ENCODE measurements at places on chromosomes 7 and 10.

- H3K4me3 ChIP-seq, result no peak overlapping the region
- no peak overlapping the region for H3K27ac ChIP-seq
- no peak for DNase-seq
- no peaks in the 10 kb centered on the region for H3K27me3 ChIP-seq
- peaks cover 3% of the 10 kb centered on the region for H3K4me1 ChIP-seq
- H3K36me3 ChIP-seq, result no peaks in the 10 kb centered on the region
Observed at GRCh38 chr10:74223755-74224529, 72.9 kb downstream of the ADK start.

- no peak for DNase-seq
- no peak overlapping the region for H3K4me3 ChIP-seq
- H3K36me3 ChIP-seq, result no peaks in the 10 kb centered on the region
- no peaks in the 10 kb centered on the region for H3K4me1 ChIP-seq
- no peak overlapping the region for H3K27ac ChIP-seq
- H3K27me3 ChIP-seq, result no peaks in the 10 kb centered on the region
Observed at GRCh38 chr10:77649333-77650331, 12.0 kb upstream of the KCNMA1 start.

DNA sequence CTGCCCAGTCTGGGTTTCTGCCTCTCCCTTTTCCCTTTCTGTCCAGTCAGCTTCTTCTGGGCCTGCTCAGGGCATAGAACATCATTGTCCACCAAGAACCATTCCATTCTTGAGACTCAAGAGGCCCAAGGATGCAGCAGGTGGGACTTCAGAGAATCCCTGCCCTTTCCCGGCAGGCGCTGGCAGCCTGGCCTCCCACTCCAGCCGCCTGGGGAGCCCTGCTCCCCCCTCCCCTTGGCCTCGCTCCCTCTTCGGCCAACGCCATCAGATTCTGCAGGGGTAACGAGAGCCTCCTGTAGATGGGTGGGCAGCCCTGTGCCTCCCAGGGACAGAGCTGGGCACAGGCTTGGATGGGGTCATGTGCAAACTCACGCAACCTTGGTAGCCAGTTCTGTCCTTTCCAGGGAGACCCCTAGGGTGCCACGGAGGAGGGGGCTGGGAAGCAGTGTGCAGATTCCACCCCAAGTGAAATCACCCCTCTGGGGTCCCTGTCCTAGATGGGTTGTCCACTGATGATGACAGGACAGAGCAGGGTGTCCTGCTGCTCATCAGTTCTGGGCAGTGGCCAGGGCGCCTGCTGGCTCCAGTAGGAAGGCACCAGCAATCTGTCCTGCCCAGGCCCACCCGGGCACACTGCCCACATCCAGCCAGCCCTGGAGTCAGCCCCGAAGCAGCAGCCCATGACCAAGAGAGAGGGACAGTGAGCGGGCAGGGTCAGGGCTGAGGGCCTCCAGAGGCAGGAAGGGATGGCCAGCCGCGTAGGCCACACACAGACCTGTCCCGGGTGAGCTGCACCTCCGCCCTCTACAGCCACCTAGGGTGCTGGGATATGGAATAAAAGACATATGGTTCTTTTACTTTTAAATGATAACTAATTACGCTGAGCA, 47.7 kb downstream of the RASGEF1A start:
- no peak overlapping the region for H3K4me3 ChIP-seq
- no peaks in the 10 kb centered on the region for H3K4me1 ChIP-seq
- DNase-seq, result no peak
- H3K27ac ChIP-seq, result no peak overlapping the region

- no peaks in the 10 kb centered on the region for H3K27me3 ChIP-seq
- H3K4me3 ChIP-seq, result no peak overlapping the region
- H3K4me1 ChIP-seq, result no peaks in the 10 kb centered on the region
- H3K36me3 ChIP-seq, result no peaks in the 10 kb centered on the region
- DNase-seq, result no peak
- H3K27ac ChIP-seq, result no peak overlapping the region
Observed at GRCh38 chr7:107286751-107287621, 118.2 kb downstream of the HBP1 start.

DNA sequence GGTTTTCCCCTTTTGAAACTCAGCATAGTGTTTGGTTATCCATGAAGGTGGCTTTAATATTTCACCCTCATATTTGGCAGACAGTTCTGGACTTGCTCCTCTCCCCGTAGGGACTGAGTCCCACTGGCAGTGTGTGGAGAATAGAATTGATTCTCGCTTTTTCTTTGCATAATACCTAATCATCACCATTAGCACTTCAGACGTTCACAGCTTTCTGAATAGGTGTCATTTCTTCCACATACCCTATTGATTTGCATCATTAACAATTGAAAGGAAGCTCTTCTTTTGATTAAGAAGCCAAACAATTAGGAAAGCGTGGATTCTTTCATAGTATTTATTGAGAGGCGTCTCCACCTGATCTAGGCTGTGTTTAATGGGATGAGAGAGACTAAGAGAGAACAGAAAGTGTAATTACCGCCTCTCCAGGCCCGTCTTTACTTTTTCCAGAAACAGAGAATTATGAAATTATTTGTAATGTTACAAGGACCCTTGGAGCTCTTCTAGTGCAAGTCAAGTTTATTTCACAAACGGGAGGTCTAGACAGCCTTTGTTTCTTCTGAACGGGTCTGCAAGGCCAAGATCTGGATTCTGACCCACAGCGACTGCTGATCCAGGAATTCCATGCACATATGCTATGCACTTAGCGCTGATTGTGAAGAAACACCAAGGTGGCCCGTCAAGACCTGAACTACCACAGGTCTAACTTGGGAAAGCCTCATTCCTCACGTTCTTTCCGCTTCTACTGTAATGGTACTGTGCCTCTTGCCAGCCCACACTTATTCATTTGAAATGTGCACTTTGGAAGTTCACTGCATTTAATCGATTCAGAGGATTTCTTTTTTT, 249.9 kb upstream of the C7orf33 start:
- no peaks in the 10 kb centered on the region for H3K36me3 ChIP-seq
- H3K4me1 ChIP-seq, result peaks cover 13% of the 10 kb centered on the region
- no peak overlapping the region for H3K4me3 ChIP-seq
- no peak overlapping the region for H3K27ac ChIP-seq
- no peak for DNase-seq
- H3K27me3 ChIP-seq, result no peaks in the 10 kb centered on the region

DNA sequence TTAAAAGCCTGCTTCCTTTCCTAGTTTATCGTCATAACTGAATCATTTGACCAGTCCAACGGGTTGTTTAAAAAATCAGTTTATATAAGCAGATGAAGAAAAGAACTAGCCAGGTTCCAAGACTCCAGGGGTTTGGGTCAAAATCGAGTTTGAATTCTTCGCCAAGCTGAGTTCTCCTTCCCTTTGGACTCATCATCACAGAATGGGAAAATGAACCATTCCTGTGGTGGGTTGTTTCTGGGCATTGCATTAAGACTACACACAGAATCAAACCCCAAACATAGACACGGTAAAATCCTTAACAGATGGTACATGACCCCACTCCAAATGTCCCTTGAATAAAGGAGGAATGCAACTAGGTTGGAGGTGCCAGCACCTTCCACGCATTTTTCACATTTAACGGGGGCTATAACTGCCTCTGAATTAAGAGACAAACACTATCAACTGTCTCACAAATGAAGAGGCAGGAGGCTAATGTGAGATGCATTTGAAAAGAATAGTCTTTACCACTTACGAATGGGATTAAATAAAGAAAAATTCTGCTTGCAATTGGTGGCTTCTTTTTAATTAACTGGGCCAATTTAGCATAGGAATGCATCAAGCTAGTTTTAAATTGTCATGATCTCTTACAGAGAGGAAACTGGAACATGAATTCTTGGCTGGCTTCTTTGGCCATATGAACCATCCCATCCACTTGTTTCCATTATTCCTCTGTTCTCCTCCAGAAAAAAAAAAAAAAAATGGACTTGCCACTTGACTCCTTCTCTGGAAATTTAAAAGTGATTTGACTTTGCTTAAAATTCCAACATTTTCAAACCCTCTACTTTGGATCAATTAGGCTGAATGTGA, 61.1 kb downstream of the CHST15 start:
- peaks cover 5% of the 10 kb centered on the region for H3K36me3 ChIP-seq
- H3K27me3 ChIP-seq, result no peaks in the 10 kb centered on the region
- H3K4me1 ChIP-seq, result peaks cover 3% of the 10 kb centered on the region
- H3K4me3 ChIP-seq, result no peak overlapping the region
- no peak for DNase-seq

DNA sequence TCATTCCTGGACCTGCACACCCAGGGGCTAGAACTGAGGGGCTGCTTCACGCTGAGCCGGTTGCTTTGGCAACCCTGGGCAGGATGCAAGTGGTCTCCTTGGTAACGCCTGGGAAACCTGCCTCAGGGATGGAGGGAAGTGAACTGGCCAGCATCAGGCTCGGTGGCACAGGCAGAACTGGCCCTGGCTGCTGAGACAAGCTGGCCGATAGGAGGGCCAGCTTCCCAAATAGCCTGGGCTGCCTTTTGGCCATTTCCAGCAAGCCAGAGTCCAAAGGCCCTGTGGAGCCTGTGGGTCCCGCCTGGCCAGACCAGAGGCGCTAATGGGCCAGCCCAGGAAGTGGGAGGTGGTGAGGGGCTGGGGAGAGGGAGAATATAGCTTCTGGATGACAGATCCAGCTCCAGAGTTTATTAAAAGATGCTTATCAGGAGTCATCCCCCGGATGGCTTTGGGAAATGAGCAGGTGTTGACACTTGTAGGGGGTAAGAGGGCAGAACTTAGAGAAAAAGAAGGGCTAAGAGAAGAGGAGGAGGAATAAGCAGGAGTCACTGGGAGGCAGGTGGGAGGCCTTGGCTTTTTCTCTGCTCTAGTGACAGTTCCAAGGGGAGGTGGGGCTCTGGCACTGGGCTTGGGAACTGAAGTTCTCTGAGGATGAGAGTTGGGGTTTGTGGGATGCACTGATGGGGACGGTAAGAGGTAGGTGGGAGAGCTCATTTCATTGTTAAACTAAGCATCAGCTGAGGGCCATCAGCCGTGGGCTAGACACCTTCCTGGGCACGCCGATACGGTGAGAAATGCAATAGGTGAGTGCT, 9.6 kb downstream of the NEURL1 start:
- DNase-seq, result no peak
- no peak overlapping the region for H3K4me3 ChIP-seq
- H3K27ac ChIP-seq, result no peak overlapping the region
- no peaks in the 10 kb centered on the region for H3K4me1 ChIP-seq
- H3K36me3 ChIP-seq, result no peaks in the 10 kb centered on the region

- H3K4me3 ChIP-seq, result no peak overlapping the region
- no peaks in the 10 kb centered on the region for H3K27me3 ChIP-seq
- H3K4me1 ChIP-seq, result no peaks in the 10 kb centered on the region
- H3K36me3 ChIP-seq, result no peaks in the 10 kb centered on the region
Observed at GRCh38 chr10:47041396-47042198, 130.4 kb downstream of the PTPN20 start.

DNA sequence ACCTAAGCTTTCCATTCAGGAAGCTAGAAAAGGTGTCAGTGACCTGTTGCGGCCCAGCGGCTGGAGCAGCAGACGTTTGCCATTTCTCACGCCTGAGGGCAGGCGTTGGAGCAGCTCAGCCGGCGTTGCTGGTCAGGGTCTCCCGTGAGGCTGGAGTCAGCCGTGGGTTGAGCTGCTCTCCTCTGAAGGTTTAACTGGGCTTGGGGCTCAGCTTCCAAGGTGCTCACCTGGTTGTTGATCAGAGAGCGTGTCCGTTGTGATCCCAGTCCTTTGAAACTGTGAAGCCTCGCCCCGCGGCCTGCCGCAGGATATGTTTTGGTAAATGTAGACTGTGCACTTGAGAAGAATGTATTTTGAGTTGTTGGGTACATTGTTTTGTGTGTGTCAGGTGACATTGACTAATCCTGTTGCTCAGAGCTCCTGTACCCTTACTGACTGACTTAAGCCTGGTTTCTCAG, 20.6 kb upstream of the PWWP2B start:
- H3K27ac ChIP-seq, result no peak overlapping the region
- no peaks in the 10 kb centered on the region for H3K36me3 ChIP-seq
- H3K4me1 ChIP-seq, result no peaks in the 10 kb centered on the region

- no peak for DNase-seq
- peaks cover 62% of the 10 kb centered on the region for H3K4me1 ChIP-seq
- H3K36me3 ChIP-seq, result no peaks in the 10 kb centered on the region
- H3K27ac ChIP-seq, result no peak overlapping the region
- H3K4me3 ChIP-seq, result no peak overlapping the region
Observed at GRCh38 chr10:51804866-51805265, 105.5 kb upstream of the CSTF2T start.

GRCh38 chr7:96122746-96123145, 199.2 kb downstream of the SLC25A13 start:
- H3K4me1 ChIP-seq, result no peaks in the 10 kb centered on the region
- no peaks in the 10 kb centered on the region for H3K27me3 ChIP-seq
- H3K4me3 ChIP-seq, result no peak overlapping the region
- no peak for DNase-seq

GRCh38 chr7:105904064-105904463, 27.7 kb upstream of the ATXN7L1 start:
- no peak overlapping the region for H3K27ac ChIP-seq
- no peaks in the 10 kb centered on the region for H3K4me1 ChIP-seq
- no peaks in the 10 kb centered on the region for H3K36me3 ChIP-seq
- no peaks in the 10 kb centered on the region for H3K27me3 ChIP-seq
- H3K4me3 ChIP-seq, result no peak overlapping the region

- DNase-seq, result no peak
- H3K36me3 ChIP-seq, result peaks cover 8% of the 10 kb centered on the region
- no peaks in the 10 kb centered on the region for H3K4me1 ChIP-seq
- no peaks in the 10 kb centered on the region for H3K27me3 ChIP-seq
Observed at GRCh38 chr7:2260820-2261219, 18.8 kb downstream of the NUDT1 start.

DNA sequence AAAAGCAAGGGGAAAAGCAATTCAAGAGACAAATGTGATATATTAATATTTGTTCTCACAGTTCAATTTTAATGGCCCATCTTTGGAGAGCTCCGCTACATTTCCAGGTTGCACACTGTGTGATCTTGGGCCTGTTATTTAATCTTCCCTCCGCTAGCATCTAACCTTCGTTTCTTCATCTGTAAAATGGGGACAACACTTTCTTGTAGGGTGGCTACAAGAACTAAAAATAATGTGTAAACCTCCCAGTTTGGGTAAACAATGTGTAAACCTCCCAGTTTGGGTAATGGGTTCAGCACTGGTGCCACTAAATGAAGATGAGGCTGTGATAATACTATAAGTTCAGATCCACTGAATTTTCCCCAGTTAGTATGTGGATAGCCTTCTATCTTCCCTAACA, 99.5 kb downstream of the CDK6 start:
- no peaks in the 10 kb centered on the region for H3K36me3 ChIP-seq
- no peaks in the 10 kb centered on the region for H3K27me3 ChIP-seq
- H3K4me3 ChIP-seq, result no peak overlapping the region
- no peak for DNase-seq
- peaks cover 13% of the 10 kb centered on the region for H3K4me1 ChIP-seq
- H3K27ac ChIP-seq, result no peak overlapping the region
